HCT116 (cell line): ENCODE measurements at places on chromosomes 2 and 18. TPM values are rescaled to one million over a fixed set of nuclear protein-coding genes. Genes with fewer than 3 reads are reported as not detected.

DNA sequence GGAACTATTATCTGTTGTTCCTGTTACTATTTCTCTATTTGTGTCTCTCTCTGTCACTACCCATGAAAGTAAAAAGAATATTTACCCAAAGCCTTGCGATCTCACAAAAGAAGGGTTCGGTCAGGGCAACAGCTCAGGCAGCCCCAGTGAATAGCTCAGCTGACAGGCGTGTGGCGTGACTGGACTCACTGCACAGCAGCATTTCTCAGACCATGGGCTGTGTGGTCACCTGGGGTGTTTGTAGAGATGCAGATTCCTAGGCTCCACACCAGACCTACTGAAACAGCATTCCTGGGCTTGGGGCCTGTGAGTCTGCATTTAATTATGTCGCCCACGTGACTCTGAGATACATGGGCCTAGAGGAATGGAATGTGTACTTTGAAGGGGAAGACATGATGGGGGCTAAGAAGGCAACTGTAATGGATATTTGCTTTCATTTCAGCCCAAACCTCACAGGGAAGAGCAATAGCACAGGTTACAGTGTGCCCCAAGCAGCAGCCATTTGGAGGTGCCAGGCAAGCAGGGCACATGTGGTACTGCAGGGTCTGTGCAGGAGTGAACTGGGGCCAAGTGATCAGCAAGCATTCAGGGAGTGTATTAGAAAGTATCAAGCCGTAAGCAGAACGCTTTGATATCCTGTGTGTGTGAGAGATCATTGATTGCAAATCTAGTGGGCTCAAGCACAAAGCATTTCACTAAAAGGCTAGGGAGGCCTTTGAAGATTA, 90.4 kb upstream of the RBMS1 start:
- no peak overlapping the region for H3K4me3 ChIP-seq
- H3K27ac ChIP-seq, result no peak overlapping the region
- no peak for DNase-seq

Gene DNAJC5G
- 2.5 TPM for total RNA-seq

GRCh38 chr2:134917360-134917865, 1.2 kb upstream of the CCNT2 start:
- H3K27ac ChIP-seq, result peak overlapping the region; percentile 62
- H3K27me3 ChIP-seq, result no peaks in the 10 kb centered on the region
- no peaks in the 10 kb centered on the region; the same call in 1 of the 2 replicates for H3K36me3 ChIP-seq

DNA sequence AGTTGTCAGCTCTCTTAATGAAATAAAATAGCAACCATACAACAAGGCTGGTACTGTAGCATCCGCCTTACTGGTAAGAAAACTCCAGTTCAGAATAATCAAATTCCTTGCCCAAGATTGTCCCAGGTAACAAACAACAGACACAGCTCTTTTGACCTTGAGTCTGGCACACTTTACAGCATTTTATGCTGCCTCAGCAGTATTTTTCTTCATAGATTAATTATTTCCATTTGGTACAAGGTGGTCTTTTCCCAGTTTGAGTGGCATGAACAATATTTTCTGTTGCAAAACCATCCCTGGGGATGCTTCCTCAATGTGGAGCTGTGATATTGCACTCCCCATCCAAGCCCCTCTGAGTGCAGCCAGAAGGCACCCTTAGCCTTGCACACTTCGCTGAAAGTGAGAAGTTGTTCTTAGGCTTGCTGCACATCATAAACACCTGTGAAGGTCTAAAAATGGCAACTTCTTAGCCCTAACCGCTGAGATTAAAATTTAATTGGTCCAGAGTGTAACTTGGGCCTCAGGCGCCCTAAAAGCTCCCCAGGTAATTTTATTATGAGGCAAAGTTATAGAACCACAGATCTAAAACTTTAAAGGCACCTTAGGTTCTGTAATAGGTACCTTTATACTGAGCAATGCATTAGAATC, 523.3 kb downstream of the CMPK2 start:
- no peaks in the 10 kb centered on the region for H3K36me3 ChIP-seq
- DNase-seq, result no peak
- no peak overlapping the region for H3K4me3 ChIP-seq
- no peak overlapping the region for H3K27ac ChIP-seq
- no peaks in the 10 kb centered on the region for H3K27me3 ChIP-seq

GRCh38 chr2:111638274-111638877, 245.6 kb downstream of the ANAPC1 start:
- no peaks in the 10 kb centered on the region for H3K4me1 ChIP-seq
- no peaks in the 10 kb centered on the region for H3K36me3 ChIP-seq
- no peak overlapping the region for H3K4me3 ChIP-seq
- H3K27ac ChIP-seq, result no peak overlapping the region
- H3K27me3 ChIP-seq, result no peaks in the 10 kb centered on the region
- no peak for DNase-seq

GRCh38 chr2:201235860-201236811, 24.2 kb upstream of the CASP8 start:
- H3K36me3 ChIP-seq, result peaks cover 16% of the 10 kb centered on the region
- peaks cover 22% of the 10 kb centered on the region for H3K4me1 ChIP-seq
- no peaks in the 10 kb centered on the region for H3K27me3 ChIP-seq
- no peak for DNase-seq
- H3K27ac ChIP-seq, result no peak overlapping the region

Gene PMAIP1
- 66.7 TPM for total RNA-seq

Gene CEP76
- total RNA-seq, result 13.5 TPM
